ENCODE measurements at places on chromosomes 13 and 19.

DNA sequence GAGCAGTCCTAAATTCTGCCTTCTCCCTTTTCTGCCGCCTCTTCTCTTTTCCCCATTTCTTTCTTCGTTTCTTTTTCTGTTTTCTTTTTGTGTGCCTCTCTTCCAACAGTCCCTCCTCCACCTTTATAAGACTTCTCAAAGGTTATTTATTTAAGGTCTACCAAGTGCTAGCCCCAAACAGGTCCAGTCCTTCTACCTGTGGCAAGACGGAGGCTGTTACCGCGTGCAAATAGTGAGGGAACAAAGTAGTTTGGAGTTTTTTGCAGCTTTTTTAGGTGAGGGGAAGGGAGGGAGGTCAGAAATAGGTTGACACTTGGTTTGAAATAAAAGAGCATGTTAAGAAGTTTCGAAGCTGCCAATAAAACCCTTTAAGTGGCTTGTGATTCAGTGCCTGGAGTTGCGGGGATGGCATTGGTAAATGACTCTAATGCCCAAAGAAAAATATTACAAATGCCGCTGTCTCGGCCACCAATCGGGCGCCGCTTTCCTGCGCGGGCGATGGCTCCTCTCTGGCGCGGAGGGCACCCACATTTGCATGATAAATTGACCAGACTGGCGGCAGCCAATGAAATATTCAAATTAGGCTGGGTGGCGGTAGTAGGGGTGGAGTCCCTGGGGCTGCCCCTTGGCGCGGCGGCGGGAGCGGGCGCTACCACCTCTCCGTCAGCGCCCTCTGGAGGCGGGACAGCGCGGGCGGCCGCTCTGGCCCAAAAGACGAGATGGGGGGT is 7.5 kb upstream of the TSHZ3 start:
- DNase-seq = no peak

DNA sequence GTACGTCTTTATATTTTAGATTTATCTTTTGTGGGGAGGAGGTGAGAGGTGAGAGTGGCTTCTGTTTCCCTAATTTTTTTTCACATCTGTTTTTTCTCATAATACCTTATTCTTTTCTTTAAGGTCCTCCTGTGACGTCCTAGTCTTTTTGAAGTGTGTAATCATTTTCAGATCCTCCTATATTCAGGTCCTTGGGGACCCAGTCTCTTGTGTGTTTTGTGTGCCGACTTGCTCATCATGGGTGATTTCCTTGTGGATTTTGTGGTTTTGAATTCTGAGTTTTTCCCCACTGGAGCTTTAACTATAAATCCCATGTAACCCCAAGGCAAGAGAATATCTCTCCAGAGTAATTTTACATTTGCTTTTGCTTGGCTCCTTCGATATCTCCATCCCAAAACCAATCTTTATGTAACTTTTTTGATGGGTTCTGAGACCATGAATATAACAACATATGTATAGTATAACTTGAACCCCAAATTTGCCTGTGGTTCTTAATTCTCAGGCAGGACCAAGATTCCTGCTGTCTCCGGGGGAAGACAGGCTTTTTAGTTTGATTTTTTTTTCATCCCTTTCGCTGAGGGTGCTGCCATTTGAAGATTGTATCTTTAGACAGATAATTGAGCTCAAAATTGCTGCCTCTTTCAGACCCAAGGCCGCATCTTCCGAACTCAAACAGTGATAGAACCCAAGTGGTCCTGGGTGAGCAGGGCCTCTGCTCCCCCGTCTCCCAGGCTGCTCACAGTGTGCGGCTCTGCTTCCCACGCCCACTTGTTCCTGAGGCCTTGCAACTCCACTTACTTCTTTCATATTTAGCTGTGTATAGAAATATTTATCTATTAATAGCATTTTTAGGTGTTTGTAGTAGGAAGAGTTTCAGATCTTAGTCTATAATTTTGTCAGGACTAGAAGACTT is 59.1 kb upstream of the GPR183 start:
- no peak for DNase-seq

GRCh38 chr13:36344886-36345437 is 1.2 kb downstream of the SPART start:
- DNase-seq = no peak

DNA sequence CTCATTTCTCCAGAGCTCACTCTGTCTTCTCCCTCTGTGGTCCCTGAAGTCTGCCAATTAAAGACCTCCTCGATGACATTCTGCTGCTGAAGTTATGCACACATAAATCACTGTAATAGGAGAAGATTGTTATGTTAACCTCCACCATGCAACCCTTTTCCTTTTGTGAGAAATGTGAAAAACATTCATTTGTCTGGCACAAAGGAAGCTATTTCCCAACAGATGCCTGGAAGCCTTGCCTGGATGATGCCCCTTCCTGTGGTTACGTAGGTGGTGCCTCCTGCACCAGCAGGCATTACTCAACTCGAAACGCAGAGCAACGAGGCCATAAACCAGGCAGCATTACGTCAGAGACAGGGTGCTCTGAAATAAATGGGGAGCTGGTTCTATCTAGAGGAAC is 327.4 kb upstream of the ZNF507 start:
- DNase-seq = no peak

- DNase-seq = no peak
Measured at GRCh38 chr13:59641817-59642216, 521.9 kb downstream of the DIAPH3 start.
